ENCODE measurements at places on chromosomes 5 and 9.
A peak's percentile ranks its signal among the peaks of the same experiment; 100 is the strongest.

- DNase-seq: no peak
Observed at GRCh38 chr5:4387290-4387689, 752.8 kb upstream of the ADAMTS16 start.

DNA sequence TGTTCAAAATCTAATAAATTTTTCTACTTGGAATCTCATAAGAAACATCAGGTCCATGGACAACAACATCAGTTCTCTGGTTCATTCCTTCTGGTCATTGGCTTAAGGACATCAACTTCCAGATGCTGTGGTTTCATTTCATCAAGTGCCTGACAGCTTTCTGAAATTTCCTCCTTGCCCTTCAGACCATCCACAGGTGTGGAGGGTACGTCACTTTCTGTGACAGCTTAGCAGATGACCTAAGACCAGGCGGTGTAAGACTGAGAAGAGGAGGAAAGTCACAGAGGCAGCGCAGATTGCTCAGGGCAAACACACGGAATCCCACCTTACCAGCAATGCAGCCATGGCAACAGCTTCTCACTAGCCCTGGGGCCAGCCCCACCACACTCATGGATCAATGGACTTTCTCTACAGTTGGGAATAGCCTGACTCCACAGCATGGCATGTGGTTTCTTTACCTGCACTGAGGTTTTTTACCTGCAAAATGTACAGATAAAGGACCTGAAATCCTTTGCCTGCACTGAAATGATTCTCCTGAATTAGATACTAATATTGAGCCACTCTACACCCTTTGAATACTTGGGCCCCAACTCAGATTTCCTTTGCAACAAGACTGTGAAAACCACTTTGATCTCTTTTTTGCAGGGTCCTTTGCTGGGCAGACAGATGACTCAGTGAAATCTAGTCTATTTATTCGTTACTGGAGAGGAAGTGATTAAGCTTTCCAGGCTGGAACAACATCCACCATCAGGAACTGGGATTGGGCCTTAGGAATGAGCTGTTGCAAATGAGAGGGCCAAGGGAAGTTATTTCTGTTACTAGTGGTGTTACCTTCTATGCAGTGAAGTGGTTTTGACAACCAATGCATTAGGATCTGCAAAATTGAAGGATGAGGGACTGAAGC is 26.9 kb downstream of the TICAM2 start:
- DNase-seq: no peak

- no peak for DNase-seq
Observed at GRCh38 chr5:112316731-112317130, 102.3 kb downstream of the EPB41L4A start.

- no peak for DNase-seq
Observed at GRCh38 chr9:121763561-121764370, 112.3 kb downstream of the DAB2IP start.

GRCh38 chr5:75512383-75513074 is 838 bp downstream of the POLK start:
- DNase-seq: no peak

GRCh38 chr5:73918791-73919221 is 292.8 kb downstream of the ARHGEF28 start:
- DNase-seq: no peak

DNA sequence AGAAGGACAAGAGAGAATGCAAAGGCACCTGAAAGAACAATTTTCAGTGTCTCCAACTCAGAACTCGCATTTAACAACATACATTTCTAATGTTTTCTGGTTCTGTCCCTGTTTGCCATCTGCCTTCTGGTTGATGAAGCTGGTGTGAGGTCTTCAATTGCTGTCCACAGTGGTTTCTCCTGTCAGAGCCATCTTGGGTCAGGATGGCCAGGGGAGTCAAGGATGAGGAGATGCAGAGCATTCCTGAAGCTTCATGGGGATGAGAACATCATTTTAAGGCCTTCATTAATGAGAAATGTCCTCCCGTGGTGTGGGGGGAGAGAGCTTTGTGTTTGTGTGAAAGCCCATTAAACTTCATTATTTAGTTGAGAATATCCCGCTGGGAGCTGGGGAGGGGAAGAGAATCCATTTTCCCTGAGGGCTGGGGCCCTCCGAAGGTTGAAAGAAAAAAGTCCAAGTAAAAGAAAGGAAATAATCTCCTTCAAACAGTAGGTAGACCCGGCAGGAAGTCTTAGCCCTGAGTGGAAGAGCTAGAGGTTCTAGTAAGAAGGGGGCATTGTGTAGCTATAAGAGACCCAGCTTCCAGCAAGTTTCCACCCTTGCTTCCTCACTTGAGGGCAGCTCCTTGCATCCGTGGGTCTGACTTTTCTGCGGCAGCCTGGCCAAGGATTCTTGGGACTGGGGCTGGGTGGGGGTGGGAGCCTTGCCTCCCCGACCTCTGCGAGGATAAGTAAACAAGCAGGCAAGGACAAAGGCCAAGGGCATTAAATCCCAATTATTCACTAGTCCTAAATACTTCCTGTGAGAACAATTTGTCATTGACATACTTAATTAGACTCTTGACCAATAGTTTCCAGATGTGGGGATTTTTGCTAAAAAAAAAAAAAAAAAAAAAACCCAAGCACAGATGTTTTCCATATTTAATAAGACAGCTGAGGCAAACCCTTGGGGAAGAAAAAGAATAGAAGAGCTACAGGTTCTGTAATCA is 119.2 kb downstream of the MSX2 start:
- DNase-seq: no peak

DNA sequence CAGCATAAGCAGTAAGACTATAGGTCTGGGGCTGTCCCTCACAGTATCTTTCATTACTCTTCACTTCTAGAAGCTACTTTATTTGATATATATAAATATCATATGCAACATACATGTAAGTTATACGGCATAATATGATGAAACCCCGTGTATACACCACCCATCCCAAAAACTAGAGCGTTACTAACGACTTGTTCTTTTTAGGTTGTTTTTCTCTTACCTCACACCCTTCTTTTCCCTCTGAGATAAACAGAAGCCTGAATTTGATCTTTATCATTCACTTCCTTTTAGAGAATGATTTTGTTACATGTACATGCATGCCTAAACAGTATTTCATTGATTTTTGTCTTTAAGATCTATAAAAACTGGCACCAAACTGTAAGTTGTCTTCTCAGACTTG is 3.7 kb downstream of the TRMO start:
- no peak for DNase-seq

GRCh38 chr5:58276431-58276830 is 183.5 kb downstream of the PLK2 start:
- no peak for DNase-seq

DNA sequence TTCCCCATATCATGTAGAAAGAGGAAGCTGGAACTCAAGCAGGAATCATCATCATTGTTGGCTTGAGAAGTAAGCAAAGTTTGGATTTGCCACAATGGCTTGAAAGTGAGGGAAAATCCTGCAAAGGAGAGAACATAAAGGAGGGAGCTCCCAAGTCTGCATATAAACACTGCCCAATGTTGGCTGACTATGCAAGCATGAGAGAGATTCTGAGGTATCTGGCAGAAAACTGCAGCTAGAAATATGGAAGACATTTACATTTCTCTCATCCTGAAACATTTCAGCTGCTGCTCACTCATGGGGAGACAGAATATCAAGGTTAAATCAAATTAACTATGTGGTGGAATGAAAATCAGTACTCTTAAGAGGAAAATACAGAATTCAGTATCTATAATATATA is 415.6 kb upstream of the TNC start:
- DNase-seq: no peak

- peak; percentile 41 for DNase-seq
Observed at GRCh38 chr5:38414348-38414747, 142.1 kb downstream of the LIFR start.

GRCh38 chr9:116800074-116800473 is 113.0 kb downstream of the TRIM32 start:
- DNase-seq: no peak

DNA sequence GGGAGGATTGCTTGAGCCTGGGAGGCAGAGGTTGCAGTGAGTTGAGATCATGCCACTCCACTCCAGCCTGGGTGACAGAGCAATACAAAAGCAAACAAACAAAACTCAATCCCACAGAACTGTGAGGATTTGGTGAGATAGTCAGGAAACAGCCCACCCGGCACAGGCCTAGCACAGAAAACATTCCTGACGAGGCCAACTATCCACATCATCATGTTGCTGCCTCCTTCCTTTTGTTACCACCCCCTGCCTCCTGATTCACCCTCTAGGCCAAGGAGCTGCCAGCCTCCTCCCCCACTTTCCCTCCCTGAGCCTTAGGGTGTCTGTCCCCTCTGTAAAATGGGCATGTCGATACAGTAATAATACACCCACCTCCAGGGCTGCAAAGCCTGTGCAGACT is 39.0 kb downstream of the STK10 start:
- no peak for DNase-seq

Data from BJ (cell line).